ENCODE measurements at places on chromosomes 7 and 10.

DNA sequence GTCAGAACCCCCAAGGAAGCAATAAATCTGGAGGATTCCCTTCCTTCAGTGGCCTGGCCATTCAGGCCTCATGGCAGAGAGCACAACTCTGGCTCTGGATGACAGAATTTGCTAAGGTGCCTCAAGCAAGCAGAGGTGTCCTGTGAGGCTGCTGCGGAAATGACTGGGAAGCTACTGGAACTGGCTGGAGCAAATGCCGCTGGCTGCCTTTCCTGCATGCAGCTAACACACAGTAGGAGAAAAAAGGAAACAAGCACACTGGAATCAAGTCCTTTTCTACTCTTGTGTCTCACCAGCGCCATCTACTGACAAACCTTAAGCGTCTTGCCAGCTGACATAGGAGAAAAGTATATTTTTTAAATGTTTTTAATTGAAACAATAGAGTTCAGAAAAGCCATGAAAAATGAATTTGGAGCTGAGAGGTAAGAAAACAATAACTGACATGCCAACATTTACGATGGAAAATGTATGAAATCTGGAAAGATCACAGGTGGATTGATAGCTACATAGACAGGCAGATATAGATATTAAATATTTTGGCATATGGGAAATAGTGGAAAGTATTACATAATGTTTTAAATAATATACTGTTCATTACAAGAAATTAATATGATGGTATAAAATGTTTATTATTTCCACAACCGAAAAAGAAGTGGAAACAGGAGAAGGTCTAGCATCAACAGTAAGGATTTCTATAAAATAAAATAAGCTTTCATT is 951.6 kb downstream of the ANKRD7 start:
- DNase-seq = no peak

GRCh38 chr10:22624287-22624738 is 90.1 kb downstream of the PIP4K2A start:
- no peak for DNase-seq

DNA sequence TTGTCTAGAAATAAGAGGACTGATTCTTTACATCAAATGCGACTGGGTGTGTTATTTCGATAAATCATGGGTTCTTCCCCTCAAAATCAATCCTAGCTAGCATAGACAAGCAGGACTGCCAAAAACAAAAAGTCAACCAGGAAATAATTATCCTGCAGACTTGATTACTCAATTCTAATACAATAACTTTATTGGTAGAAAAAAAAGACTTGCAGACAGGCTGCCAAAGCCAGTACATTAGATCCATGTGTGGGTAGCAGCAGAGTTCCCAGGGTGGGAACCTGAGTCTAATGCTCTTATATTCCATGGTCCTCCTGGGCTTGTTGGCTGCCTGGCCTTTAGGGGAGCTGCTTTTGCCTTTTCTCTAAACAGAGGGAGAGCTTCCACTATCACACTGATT is 7.8 kb downstream of the AFAP1L2 start:
- DNase-seq = no peak

DNA sequence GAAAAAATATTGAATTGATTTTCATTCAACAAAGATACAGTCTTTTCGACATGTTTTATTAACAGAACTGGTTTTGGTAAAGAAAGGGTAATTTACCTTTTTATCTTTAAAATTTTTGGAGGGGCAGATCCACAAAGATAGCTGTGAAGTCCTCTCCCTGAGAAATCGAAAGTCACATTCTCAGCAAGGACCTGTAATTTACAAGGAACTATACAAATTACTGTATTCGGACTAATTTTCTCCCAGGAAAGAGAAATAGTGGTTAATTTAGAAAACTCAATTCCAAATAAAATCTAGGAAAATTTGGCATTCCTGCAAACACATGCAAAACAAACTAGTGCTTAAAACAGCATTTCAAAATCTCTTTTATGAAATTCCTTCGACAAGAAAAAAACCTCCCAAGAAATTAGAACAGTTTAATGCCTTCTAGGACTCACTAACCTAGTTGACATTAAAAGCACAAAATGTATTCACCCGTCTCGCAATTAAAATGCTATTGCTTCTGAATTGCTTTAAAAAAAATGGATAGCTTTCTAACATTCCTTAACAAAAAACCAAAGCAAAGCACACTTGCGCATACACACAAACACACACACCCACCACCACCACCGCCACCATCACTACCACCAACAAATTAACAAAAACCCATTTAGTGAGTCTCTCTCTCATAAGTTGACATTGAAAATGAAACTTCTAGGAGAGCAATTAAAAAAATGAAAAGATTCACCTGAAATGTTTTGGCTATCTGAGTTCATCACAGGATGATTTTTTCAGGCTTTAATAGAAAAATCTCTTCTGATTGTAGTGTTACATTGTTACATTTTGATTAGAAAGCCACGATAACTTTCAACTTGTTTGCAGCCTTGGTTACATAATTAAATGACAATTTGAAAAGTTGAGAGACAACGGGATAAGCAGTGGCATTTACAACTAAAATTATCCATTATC is 4.0 kb upstream of the NKX2-3 start:
- no peak for DNase-seq

- no peak for DNase-seq
Measured at GRCh38 chr10:66782776-66783175, 143.1 kb upstream of the LRRTM3 start.

GRCh38 chr10:12594448-12594944 is 245.1 kb downstream of the CAMK1D start:
- DNase-seq = no peak

- DNase-seq = no peak
Measured at GRCh38 chr10:76210211-76210610, 778.8 kb downstream of the LRMDA start.

DNA sequence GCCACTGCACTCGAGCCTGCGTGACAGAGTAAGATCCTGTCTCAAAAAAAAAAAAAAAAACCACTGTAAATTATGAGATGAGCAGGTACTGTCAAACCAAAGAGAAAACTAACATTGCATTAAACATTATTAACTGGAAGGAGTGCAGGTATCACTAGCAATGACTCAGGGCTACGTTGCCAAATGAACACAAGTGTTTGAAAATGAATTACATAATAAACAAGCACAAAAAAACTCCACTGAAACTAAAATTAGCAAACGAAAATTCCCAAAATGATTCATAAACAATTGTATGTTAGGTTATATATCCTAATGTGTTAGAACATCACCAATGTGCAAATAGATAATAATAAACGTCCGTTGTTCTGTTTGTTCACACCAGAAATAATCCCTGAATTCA is 42.8 kb downstream of the NSUN6 start:
- DNase-seq = no peak

GRCh38 chr10:96421995-96422394 is 63.2 kb upstream of the OPALIN start:
- no peak for DNase-seq

DNA sequence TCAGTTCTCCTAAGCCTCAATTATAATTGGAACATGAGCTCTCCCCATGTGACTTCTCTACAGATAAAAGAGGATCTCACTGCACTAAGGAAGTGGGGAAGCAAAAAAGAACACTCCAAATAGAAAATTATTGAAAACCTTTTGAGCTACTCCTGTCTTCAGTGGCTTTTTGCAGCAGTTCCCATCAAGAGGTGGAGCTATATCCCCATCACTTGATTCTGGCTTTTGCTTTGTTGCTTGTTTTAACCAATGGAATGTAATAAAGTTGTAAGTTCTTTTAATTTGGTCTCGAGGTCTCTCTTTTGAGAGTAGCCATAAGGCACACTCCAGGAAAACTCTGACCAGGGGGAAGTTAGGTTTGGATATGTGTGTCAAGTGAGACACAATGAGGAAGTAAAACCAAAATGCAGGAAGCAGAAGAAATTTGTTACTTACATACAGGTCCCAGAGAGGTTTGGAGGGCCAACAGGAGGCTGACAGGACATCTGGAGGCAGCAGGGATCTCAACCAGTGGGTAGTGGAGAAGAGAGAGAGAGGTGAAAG is 569.4 kb downstream of the HTR7 start:
- DNase-seq = no peak

GRCh38 chr10:95513941-95514392 is 47.2 kb downstream of the SORBS1 start:
- DNase-seq = no peak

DNA sequence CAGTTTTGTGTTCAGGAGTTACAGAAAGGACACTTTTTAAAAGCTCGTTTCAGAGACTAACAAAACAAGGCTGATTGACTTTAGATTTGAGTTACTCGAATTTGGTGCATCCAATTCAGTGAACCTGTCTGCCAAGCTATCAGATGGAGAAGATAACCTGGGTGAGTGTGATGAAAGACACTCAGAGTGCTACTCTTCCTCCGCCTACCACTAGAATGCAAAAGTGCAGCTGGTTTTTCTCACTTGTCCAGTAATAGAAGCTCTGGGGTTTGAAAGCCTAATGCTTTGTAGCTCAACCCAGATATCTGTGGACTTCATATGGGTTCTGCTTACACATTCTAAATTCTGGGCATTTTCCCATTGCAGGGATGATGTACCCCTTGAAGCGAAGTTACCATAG is 82.8 kb upstream of the NPY start:
- no peak for DNase-seq

DNA sequence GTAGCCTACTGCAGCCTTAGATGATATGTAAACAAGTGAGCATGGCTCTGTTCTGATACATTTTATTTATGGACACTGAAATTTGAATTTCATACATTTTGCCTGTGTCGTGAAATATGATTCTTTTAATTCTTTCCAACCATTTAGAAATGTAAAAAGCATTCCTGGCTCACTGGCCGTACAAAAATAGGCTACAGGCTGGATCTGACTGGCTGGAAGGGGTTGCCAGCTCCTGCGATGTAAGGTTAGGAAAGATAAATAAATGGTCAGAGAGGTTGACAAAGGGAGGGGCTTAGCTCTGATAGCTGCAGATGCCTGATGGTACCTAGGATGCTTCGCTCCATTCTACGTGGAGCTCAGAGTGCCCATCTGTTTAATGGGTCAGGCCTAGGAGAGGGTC is 3.4 kb downstream of the ADCYAP1R1 start:
- DNase-seq = no peak

DNA sequence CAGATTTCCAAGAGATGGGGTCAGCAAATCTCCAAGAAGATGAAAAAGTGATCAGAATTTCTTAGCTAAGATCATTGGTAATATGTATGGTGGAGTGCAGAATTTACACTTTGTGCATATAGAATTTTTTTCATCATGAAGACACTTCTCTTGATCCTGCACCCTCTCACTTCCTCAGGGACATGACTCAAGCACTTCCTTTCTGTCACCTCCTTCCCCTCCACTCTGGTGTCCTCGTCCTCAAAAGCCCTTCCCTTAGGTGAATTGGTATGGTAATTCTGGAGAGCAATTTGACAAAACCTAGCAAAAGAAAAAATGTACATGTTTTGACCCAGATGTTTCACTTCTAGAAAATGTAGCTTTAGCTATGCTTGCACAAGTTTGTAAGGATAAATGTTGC is 18.1 kb downstream of the CALN1 start:
- DNase-seq = no peak

DNA sequence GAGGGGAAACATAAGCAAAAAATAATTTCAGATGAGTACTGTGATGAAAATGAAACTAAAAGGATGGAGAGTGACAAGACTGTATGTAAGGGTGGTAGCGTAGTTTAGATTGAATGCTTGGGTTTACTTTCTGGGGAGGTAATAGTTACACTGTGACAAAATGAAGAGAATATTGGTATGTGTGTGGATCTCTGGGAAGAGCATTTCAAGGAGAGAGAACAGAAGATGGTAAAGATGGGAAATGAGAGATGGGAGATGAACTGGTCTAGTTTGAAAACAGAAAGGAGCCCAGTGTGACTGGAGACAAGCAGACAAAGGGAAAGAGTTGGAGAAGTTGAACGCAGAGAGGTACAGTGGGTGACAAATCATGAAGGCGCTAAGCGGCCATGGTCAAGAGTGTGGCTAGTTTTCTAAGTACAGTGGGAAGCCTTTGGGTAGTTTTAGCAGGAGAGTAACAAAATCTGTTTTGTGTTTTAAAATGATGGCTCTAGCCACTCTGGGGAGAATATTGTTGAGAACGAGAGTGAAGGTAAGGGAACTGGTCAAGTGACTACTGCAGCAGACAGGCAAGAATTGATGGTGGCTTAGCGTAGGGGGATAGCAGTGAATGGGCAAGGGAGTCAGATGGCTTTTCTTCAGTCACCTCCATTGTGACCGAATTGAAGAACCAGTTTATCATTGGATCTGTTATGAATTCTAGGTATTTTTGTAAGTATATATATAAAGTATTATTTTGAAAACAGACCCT is 22.6 kb downstream of the PALS2 start:
- DNase-seq = no peak

DNA sequence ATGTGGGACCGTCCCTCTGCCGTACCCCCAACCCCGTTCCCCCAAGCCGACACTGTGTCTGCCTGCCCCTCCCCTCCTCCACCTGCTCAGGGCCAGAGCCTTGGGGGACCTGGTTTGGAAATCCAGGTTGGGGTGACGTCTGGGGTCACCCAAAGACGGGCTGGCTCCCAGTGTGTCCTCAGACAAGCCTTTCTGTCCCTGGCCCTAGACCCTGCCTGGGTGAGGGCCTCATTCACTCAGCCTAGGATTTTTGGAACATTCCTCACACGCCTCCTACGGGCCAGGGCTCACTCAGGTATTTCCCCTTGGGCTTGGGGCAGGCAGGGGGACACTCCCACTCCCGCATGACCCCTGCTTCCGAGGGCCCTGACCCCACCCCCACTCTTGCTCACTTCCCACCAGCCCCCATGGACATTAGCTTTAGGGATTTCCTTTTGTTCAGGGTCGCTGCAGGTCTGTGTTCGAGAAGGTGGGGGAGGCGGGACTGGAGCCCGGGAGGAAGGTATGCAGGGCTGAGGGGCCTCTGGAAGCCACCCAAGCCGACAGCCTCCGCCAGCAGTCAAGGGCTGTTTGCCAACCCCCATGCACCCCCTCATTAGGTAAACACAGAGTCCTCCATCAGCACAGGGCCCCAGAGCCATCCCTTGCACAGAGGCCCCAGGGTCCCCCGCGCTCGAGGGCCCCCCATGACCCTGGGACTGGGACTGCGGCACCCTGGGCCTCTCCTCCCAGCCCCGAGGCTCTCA is 35.1 kb downstream of the PDGFA start:
- DNase-seq = no peak

DNA sequence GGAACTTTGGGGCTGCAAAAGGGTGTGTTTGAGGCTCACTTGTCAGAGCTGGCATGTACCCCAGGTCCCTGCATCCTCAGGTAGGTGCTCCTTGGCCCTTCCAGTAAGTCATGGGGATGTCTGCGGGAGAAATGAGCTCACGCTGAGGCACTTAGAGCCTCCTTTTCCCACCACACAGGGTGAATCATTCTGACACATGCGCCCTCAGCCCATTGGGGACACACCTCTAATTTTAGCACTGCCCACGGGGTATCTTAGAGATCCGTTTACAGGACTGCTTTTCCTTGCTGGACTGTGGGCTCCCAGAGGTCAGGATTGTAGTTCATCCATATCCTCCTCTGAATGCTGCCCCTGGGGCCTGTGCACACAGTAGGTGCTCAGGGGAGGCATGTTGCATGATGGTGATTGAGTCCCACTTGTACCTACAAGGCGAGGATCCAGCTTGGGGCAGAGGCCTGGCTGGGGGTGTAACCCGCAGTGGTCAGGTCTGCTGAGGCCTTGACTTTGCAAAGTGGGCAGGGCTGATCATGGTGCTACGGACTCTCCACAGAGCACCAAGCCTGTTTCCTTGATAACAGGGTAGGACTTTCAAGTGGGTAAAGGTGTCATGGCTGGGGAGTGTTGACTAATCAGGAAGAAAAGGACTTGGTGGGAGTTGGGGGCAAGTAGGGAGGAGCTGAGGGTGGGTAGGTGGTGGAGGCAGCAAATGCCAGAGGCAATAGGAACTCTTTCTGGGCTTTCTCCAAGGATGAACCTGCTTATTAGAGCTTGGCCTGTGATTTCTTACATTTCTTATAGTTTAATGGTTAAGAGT is 5.8 kb downstream of the TSPAN15 start:
- no peak for DNase-seq

GRCh38 chr7:151057506-151057988 is at the start of gene CDK5:
CDK5 (minus strand) TSS chr7:151057897; CDS start chr7:151057848, 49 bp downstream.
- DNase-seq = no peak
